ENCODE measurements at places on chromosomes 2 and 18.

- no peak for DNase-seq
Measured at GRCh38 chr2:222240676-222241049, 58.1 kb downstream of the PAX3 start.

- no peak for DNase-seq
Measured at GRCh38 chr2:100730290-100730868, 89.6 kb upstream of the NPAS2 start.

DNA sequence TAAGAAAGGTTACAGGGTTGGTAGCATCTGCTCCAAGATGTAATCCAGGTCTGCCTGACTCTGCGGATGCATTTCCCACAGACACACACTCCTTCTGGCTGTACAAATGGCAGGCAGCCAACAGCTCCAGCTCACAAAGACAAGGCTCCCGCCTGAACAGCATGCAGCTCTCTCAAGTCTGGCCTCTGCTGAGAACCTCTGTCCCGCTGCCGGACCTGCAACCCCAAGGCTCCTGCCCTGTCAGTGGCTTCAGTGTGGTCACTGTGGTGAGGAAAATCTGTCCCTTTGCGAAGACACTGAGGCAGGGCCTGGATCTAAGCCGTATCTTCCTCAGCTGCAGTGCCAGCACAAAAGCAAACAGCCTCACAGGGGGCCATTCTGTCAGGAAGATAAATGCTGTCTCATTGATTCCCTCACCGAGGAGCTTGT lies 469.3 kb upstream of the MEX3C start:
- DNase-seq = no peak

- DNase-seq = no peak
Measured at GRCh38 chr2:219446101-219446504, 11.5 kb downstream of the SPEG start.

GRCh38 chr18:49639643-49640391 lies 78.0 kb downstream of the LIPG start:
- no peak for DNase-seq

DNA sequence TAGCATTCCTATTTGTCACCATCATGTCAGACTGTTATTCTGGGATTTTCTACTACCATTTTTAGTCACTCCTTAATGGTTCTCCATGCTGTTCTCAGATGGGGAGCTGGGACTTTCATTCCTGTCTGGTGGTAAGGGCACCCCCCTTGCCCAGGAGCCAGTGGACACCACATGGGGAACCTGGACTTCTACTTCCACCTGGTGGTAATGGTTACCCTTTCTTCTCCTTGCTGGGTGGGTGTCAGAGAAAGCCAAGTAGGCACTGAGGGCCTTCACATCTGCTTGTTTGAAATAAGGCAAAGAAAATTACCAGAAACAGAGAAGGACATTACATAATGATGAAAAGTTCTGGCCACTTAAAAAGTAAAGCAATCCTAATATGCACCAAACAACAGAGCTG lies 239.8 kb downstream of the FHOD3 start:
- no peak for DNase-seq

DNA sequence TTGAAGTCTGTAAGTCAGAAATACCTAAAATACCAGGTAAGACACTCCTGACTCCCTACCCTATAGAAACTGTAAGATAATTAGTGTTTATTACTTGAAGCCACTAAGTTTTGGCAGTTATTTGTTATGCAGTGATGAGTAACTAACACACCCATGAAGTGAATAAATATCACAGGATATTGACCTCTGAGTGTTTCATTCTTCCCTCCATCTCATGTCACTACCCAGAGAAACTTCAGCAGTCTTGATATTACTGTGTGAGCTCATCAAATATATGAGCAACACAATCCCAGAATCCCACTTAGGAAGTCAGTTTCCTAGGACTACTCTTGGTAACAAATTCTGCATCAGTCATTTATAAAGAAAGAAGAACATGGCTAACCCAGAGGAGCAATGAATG lies 529.7 kb downstream of the FBXO15 start:
- no peak for DNase-seq

DNA sequence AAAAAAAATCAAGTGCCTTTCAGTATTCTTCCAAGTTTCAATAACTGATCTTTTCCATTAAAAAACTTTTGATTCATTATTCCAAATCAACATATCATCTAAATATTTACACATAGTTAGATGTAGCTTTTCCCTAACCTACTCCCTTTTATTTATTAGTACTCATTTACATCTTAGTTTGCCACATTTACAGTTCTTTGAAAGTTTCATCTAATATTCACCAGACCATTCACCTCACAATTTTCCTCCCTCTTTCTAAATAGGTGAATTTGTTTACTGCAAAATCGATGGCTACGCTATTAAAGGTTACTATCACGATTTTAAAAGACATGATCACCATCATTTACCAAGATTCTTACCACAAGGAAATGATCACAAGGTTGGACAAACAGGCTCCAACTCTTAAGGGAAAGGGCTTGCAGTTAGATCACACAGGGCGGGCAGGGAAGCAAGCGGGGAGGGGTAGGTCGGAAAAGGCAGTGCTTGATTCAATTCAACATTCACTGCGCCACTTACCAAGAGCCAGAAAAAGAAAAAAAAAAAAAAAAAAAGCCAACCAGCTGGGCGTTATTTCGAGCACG lies 654 bp upstream of the MARCHF7 start:
- DNase-seq = no peak

- DNase-seq = no peak
Measured at GRCh38 chr2:113298176-113298575, 19.5 kb upstream of the PAX8 start.

- no peak for DNase-seq
Measured at GRCh38 chr2:181037922-181038321, 57.5 kb downstream of the UBE2E3 start.

DNA sequence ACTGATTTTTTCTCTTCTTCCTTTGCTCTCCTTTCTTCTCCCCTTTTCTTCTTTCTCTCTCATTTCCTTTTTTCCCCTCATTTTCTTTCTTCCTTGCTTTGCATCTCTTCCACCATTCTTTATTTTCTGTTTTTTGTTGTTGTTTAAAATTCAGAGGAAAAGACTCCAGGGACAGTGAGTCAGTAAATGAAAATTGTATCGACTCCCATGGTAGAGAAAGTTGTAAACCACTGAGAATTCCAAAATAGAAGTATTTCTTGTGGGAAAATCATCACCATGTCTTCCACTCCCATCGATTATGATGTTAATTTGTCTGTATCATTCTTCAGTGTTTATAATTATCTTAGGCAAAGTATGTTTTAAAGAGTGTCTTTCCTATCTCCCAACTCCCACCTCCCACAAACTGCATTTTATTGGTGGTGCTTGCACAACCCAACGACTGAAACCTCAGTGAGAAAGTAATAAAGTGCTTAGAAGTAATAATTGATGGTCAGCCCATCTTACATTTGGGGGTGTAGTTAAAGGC lies 134.3 kb downstream of the IRS1 start:
- DNase-seq = no peak

DNA sequence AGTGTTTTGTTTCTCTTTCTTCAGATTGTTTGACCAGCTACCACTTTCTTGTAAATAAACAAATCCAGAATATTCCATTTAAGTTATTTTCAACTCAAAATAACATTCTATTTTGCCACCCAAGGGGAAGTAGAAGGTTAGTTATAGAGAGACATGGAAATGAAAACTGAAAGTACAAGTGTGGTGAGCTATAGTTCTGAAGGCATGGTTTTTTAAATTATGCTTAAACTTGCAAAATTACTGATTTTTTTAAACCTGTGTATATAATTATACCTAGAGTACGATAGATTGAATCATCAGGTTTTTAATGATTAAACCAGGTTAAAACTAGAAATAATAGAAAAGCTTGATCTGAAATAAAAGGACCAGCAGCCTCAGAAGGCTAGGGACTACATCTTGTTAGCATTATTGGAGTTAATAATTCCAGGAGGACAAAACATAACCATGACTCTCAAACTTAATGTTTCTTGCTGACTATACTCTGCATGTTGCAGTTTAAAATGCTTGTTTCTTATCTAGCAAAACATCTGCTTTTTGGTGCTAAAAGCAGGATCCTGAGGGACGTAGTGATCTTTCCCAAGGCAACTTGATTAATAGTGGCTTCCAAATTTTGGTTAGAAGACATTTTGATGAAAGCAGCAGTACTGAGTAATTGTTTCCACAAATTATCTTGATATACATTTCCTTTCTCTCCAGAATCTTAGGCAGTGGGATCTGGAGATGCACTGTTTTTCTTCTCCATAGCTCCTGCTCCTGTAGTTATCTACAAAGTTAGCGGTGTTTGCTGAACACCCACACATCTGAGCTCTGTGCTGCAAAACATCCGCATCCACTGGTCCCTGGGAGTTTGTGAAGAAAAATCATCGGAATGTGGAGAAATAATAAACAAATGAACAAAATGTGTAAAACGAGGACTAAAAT lies 327.2 kb upstream of the PKDCC start:
- DNase-seq = no peak
